ENCODE measurements at places on chromosomes 2 and 18.
A peak's percentile ranks its signal among the peaks of the same experiment; 100 is the strongest.

GRCh38 chr2:136131961-136132824 is 14.2 kb upstream of the CXCR4 start:
- DNase-seq, result no peak

GRCh38 chr18:37042381-37042780 is 213.5 kb downstream of the KIAA1328 start:
- no peak for DNase-seq

GRCh38 chr2:228401065-228401912 is 219.8 kb upstream of the SPHKAP start:
- DNase-seq, result no peak

DNA sequence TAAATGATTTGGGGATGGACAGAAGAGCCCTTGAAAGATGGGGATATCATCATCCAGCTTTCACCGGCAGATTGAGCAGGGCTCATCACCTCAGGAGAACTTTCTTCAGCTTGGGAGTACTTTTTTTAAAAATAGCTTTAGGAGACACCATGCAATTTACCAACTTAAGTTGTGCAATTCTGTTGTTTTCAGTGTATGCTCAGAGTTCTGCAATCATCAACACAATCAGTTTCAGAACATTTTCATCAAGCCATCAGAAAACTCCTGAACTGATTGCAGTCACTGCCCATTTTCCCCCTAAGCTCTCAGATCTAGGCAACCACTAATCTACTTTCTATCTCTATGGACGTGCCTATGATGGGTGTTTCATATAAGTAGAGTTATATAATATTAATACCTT is 117.7 kb downstream of the CRIM1 start:
- DNase-seq, result no peak

DNA sequence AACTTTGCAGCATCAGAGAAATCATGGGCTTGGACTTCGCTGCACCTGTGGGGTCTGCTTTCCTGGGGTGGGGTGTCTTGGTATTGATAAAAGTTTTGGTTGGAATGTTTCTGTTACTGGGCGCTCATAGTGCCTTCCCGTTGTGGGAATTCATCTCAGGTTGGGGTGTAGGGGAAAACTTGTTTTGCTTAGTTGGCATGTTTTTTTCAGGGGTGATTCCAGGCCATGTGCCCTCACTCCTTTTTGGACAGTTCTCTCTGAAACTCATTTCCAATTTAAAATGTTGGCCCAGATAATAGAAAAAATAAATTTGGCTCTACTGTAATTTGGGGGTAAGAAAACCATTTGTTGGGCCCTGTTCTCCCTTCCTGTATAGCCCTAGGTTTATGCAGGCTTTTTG is 1.5 kb downstream of the LTBP1 start:
- DNase-seq, result no peak

DNA sequence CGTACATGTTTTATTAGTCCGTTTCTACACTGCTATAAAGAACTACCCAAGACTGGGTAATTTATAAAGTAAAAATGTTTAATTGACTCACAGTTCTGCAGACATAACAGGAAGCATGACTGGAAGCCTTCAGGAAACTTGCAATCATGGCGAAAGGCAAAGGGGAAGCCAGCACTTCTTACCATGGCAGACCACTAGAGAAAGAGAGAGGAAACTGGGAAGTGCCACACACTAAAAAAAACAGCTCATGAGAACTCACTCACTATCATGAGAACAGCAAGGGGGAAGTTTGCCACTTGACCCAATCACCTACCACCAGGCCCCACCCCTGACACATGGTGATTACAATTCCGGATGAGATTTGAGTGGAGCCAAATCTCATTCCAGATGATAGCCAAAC is 466.2 kb downstream of the IRS1 start:
- DNase-seq, result peak; percentile 12

GRCh38 chr2:168090366-168091135 is 156.8 kb downstream of the STK39 start:
- no peak for DNase-seq
